ENCODE measurements at places on chromosomes 5 and 9.

DNA sequence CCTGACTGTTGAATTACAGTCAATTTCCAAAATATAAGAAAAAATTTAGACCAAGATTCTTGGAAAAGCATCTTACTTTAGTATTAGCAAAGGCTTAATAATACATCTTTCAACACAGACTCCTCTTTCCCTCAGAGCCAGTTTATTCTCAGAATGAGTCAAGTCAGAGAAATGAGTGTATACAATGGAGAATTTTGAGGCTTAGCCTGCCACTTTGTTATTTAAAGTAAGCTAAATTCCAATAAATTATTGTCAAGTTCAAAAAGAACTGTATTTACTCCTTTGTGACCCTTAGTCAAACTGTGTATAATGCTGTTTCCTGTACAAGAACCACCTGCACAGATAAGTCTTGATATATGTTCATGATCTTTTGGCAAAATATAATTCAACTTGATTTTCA lies 428.5 kb upstream of the ITGA1 start:
- no peak for DNase-seq

- DNase-seq: no peak
Observed at GRCh38 chr5:151037561-151038411, 17.4 kb downstream of the GPX3 start.

- DNase-seq: no peak
Observed at GRCh38 chr5:32419791-32420190, 24.7 kb downstream of the ZFR start.

DNA sequence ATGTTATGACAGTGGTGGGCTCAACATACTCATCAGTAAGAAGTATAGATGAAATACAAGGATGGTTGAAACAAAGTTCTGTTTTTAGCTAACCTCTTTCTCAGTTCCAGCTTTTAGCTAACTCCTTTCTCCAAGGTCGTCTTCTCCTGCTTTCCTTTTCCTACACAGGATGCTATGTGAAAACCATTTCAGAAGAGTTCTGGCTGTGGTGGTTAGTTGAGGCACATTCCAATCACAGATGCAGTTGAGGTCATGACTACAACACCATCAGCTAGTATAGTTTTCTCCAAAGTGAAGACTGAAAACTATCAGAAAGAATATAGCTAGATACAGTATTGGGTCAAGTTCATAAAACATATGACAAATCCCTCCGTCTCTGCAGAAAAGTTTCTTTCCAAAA lies 477.7 kb upstream of the C9orf72 start:
- DNase-seq: no peak

DNA sequence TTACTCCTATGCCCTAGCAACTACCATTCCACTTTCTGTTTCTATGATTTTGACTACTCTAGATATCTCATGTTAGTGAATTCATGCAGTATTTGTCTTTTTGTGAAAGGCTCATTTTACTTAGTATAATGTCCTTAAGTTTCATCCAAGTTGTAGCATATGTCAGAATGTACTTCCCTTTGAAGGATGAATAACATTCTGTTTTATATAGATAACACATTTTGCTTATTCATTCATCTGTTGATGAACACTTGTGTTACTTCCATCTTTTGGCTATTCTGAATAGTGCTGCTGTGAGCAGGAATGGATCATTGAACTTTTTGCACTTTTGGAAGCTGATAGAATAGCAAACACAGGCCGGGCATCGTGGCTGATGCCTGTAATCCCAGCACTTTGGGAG lies 140.2 kb upstream of the MYO10 start:
- no peak for DNase-seq

DNA sequence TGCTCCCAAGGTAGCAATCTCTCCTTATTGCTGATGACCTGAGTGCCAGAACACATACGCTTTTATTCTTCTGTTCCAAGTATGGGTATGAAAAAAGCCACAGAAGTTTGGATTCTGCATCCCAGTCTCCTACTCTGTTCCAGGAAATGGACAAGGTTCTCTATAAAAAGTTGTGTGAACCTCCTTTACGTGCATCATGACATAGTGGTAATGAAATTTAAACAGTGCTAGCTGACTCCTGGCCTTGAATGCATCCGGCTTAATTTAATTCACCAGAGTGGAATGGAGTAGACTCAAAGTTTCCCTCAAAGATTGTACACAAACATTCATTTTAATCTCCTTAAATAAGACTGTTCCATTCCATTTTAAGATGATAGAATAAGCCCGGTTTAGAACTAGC lies 68.9 kb downstream of the LURAP1L start:
- no peak for DNase-seq

DNA sequence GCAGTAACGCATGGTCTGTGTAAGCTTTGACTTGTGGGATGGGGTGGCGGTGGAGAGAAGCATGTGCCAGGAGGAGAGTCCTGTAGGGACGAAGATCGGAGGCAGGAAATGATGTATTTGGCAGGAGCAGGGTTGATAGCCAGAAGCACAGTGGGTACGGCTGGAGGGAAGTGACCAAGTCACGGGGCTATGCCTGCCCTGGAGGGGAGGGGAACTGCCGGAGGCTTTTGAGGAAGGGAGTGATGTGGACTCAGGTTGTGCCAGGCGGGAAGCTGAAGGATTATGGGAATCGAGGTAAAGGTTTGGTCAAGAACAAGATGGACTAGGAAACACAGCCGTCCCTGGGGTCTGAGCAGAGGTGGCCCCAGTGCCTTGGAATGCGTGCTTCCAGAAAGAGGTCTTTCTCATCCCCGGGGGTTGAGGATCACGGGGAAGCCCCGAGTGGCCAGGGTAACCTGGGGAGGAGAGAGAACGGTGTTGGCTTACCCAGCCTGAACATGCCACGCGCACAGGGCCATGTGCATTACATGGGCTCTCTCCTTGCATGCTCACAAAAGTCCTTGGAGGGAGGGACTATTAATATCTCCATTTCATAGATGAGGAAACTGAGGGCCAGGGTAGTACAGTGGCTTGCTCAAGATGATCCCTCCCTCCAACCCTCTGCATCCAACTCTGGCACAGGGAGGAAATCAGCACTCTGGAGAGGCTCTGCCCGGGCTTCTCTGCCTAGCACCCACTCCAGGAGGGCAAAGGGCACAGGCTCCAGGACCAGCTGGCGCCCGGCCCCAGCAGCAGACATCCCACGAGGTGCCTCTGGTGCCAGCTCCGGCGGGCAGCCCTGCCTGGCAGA lies 253.8 kb downstream of the PBX3 start:
- no peak for DNase-seq

GRCh38 chr9:108196332-108197007 lies 659.3 kb downstream of the ACTL7B start:
- no peak for DNase-seq

Measured in activated T-helper 9 cell treated with anti-CD3 and anti-CD28 coated beads, Interleukin-2, amount 50 U/mL, for 16 hours (primary cell).